Stimulated activated CD4-positive, alpha-beta T cell treated with anti-CD3 and anti-CD28 coated beads, Interleukin-1b, Interleukin-23, amount 100 ng/mL, for 1 hour (primary cell): ENCODE measurements at places on chromosomes 11 and 22.
A peak's percentile ranks its signal among the peaks of the same experiment; 100 is the strongest.

DNA sequence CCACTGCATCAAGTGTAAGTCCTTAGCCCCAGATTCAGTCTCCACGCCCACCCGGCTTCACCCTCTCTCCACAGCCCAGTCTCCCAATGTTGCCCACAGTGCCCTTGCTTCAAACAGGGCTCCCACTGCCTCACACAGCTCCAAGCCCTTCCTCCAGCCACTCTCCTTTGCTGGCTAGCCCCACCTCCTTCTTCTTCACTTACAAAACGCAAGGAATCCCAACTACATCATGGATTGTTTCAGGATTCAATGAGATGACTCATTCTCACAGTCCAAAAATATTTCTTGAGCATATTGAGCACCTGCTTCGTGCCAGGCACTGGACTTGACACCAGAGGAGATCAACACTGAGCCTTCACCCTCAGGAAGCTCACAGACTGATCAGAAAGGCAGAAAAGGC is 533.5 kb downstream of the BUD13 start:
- DNase-seq: no peak

DNA sequence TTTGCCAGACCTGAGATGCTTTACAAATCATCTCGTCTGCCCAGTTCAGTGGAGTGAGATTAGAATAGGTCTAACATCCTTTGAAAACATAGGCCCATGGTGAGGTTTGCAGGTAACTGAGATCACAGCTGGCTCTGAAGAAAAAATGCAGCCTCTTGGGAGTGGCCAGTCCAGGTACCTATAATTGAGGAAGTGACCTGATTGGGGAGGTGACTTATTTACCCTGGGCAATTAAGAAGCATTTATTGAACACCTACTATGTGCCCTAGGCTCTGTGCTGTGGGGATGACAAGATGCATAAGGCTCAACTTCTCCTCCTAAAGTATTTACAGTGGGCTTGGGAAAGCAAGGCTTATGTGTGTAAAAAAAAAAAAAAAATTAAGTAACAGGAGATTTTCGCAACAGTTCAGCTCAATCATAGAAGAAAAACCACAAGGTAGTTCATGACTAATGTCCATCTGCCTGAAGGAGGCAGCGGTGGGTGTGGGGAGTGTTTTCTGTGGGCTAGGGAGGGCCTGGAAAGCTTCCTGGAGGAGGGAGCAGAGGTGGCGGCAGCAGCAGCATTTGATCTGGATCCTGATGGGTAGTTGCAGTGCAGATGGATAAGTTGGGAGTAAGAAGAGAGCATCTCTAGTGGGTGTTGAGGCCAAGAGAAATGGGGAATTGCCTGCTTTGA is 16.1 kb downstream of the MICAL2 start:
- no peak for DNase-seq

- DNase-seq: no peak
Observed at GRCh38 chr11:65298655-65299179, 15.9 kb upstream of the CDC42EP2 start.

- no peak for DNase-seq
Observed at GRCh38 chr22:29300467-29300806, 6.0 kb upstream of the GAS2L1 start.

DNA sequence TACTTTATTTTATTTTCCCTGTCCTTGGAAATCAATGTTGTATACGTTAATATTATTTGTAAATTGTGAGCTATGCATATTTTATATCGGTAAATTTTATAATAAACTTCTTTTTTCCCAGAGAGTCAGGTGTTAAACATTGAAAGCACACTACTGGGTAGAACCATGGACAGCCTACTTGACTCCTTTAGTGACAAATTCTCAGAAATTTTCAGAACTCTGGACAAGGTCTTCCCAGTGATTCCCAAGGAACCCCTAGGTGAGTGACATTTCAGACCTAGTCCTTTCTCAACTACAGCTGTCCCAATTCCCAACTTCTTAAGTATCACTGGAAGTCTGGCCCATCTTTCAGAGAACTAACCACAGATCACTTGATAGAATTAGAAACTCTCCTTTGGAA is 107.2 kb downstream of the RCN1 start:
- DNase-seq: no peak

- no peak for DNase-seq
Observed at GRCh38 chr22:50084080-50084477, 1.1 kb downstream of the MLC1 start.

DNA sequence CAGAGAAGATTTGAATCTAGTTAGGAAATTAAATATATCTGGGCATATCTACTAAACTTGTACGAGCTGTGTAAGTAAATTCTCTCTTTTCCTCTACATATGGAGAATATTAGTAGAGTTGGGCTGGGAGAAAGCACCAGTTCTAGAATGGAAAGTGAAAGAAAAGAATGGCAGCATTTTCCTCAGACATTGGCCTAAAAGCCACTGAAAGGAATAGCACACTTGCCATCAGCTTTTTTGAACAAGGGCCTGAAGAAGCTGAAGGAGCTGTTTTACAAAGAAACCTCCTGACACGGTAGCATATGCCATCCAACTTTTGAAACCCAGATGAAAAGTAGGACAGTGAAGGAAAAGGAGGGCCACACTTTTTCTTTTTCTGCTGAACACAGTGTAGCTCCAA is 1563.7 kb upstream of the TENM4 start:
- no peak for DNase-seq

- no peak for DNase-seq
Observed at GRCh38 chr22:29717789-29718188, 2.0 kb upstream of the CABP7 start.

GRCh38 chr11:65634905-65635731 is 2.8 kb upstream of the SIPA1 start:
- DNase-seq: no peak

GRCh38 chr22:50507421-50507990 is at the start of gene LMF2:
Gene LMF2, minus strand, starts transcription at chr22:50507702. Its CDS starts 27 bp downstream, at chr22:50507675.
- DNase-seq: peak; percentile 92

- no peak for DNase-seq
Observed at GRCh38 chr22:33969045-33969444, 48.8 kb upstream of the LARGE1 start.

DNA sequence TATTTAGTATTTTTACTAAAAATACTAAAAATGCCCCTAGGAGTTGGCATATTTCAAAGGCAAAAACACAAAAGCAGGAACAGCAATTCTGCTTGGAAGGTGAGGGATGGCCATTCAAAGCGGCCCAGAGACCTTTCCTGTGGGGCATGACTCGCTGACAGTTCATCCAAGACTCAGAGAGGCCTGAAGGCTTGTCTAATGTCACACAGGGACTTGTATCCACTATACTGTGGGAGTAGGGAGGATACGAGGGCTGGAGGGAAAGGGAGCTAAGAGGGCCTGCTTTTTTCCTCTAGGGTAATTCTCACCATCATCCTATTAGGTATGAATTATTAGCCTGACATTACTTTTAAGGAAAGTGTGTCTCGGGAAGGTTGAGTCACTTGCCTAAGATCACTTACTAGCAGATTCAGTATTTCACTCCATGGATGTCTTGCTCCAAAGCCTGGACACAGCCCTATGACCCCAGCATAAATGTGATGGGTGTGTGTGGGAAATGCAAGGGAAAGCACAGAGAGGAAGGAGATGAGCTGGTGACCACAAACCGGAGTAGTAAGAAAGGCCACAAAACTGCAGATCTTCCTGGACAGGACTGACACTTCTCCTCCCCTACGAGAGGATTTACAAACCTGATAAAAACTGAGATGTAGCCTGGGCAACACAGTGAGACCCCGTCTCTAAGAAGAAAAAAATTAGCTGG is 16.7 kb upstream of the UCP3 start:
- DNase-seq: no peak

DNA sequence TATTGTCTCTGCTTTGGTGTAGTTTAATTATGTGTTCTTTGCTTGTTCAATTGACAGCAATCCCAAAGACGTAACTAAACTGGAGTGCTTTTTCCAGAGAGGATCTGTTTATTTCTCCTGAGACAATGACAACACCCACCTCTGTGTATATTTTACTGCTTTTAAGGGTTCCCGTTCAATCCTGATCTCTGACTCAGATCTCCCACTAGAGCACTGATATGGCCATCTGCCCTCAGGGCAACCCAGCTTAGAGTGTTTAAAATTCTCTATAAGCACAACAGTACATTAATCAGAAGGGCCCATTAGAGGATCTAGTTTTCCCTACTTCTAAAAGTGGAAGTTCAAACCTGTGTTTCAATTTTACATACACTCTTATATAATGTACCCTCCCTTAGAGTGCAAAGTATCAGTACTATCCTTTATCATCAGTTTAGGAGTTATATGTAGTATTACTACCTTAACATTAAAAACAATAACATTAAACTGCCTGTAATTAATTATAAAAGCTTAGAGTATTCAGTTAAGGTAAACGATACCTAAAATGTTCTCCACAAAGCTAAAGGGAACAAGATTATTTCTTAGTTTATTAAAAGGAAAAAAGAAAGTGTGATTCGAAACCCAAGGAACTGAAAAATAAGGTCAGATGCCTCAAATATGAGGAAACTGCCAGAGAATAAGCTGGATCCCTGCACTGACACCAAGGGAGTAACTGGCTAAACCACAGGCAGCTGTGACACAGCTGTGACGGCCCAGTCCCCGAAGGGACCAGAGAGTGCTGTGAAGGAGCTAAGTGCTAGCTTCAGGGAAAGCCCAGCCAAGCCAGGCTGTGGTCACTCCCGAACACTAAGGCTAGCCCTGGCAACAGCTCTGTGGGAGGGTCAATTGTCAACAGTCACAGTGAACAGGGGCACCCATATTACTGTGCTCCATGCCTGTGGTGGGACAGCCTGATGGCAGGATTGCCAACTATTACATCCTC is 15.2 kb downstream of the UFD1 start:
- DNase-seq: no peak

GRCh38 chr11:79160791-79161403 is 279.9 kb downstream of the TENM4 start:
- no peak for DNase-seq

- DNase-seq: no peak
Observed at GRCh38 chr22:24564376-24565058, 8.7 kb downstream of the SNRPD3 start.

GRCh38 chr22:31652911-31653684 is 8.9 kb downstream of the PISD start:
- no peak for DNase-seq

DNA sequence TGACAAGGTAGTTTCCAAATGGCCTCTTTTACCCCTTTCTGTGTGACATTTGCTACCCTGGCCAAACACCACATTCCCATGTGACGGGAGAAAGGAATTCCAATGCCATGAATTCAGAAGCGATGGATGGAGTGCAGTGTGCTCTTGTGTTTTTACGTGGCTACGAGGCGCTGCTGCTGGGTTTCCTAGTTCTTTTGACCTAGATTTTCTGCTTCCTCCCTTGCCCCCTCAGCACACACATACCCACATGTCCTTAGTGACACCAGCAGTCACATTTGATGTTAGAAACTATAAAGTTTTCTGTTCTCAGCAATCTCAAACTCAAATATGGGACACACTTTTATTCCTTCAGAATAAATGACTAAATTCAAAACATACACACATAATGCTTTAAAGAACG is 7.8 kb upstream of the TMA7B start:
- no peak for DNase-seq

- no peak for DNase-seq
Observed at GRCh38 chr11:48096588-48097525, 116.5 kb downstream of the PTPRJ start.
